ENCODE measurements at places on chromosomes 6 and 20. TPM values are rescaled to one million over a fixed set of nuclear protein-coding genes. Genes with fewer than 3 reads are reported as not detected.

LPIN3 gene
- 0.49 TPM for total RNA-seq

ZNF217 gene
- 5.2 TPM for total RNA-seq

CDS2 gene
- 54.3 TPM for total RNA-seq

ANGPT4 gene
- total RNA-seq: not detected

PXDC1 gene
- 9.1 TPM for total RNA-seq

C6orf58 gene
- total RNA-seq: 0.25 TPM

CST5 gene
- total RNA-seq: not detected

MYO6 gene
- 20.9 TPM for total RNA-seq

TPBG gene
- total RNA-seq: 3.7 TPM

CGA gene
- not detected for total RNA-seq

NR2E1 gene
- total RNA-seq: 10.8 TPM

SLC52A3 gene
- 0.49 TPM for total RNA-seq

RRBP1 gene
- total RNA-seq: 6.1 TPM

SLC17A3 gene
- not detected for total RNA-seq

GHRH gene
- not detected for total RNA-seq

SLC17A4 gene
- under 0.01 TPM for total RNA-seq

PRSS35 gene
- 6.9 TPM for total RNA-seq

RAB44 gene
- total RNA-seq: under 0.01 TPM

SYCP2L gene
- total RNA-seq: 7.1 TPM

BPIFB2 gene
- not detected for total RNA-seq

POLH gene
- total RNA-seq: 7.4 TPM

C20orf144 gene
- not detected for total RNA-seq

SLC26A8 gene
- 3.2 TPM for total RNA-seq

BMP6 gene
- 3.4 TPM for total RNA-seq

POU3F2 gene
- 156 TPM for total RNA-seq

RAD21L1 gene
- total RNA-seq: under 0.01 TPM

SMLR1 gene
- total RNA-seq: not detected

HSPA12B gene
- 2.7 TPM for total RNA-seq

PSORS1C2 gene
- not detected for total RNA-seq

ZNF311 gene
- 6.1 TPM for total RNA-seq

CTCFL gene
- not detected for total RNA-seq

NOTCH4 gene
- 4.4 TPM for total RNA-seq

SYNDIG1 gene
- total RNA-seq: 16.7 TPM

LAMP5 gene
- 5.2 TPM for total RNA-seq

GSTA3 gene
- not detected for total RNA-seq

GRIK2 gene
- total RNA-seq: 78.2 TPM

PDE7B gene
- total RNA-seq: 2.5 TPM

ENPP1 gene
- total RNA-seq: 0.74 TPM

SNAP25 gene
- total RNA-seq: 113 TPM

CFAP61 gene
- 2.5 TPM for total RNA-seq

OPRL1 gene
- 8.4 TPM for total RNA-seq

DNAH8 gene
- total RNA-seq: under 0.01 TPM

PRIM2 gene
- 14.3 TPM for total RNA-seq

CENPQ gene
- 5.2 TPM for total RNA-seq

R3HDML gene
- total RNA-seq: not detected
